Cerebellar nuclear complex (tissue), 1 donor: ENCODE measurements at places on chromosomes 5 and 9.

- no peak for DNase-seq
These were observed 690.4 kb downstream of the SLCO4C1 start for GRCh38 chr5:101605700-101606099.

GRCh38 chr5:159899067-159900049, 16.9 kb upstream of the ADRA1B start:
- DNase-seq = no peak

GRCh38 chr5:1555011-1555807, 31.4 kb upstream of the LPCAT1 start:
- no peak for DNase-seq

DNA sequence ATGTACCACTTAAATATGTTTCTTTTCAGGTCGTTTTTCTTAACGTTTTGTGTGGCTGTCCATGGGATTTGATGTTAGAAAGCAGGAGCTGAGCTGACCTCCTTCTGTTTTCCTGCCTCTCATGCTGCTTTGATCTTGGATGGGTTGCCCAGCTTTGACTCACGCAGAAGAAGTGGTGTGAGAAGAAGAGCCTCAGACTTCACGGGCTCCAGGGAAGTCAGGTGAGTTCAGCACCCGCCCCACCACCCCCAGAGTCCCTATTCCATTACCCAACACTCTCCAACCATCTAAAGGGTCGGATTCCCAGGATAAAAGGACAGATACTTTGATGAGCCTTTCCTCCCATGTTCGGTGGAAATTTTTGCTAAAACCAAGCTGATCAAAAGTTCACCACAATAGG, 373.4 kb downstream of the IRX2 start:
- DNase-seq = no peak

GRCh38 chr5:55385227-55385626, 77.4 kb downstream of the MTREX start:
- no peak for DNase-seq

- no peak for DNase-seq
These were observed 45.3 kb downstream of the PTPN3 start for GRCh38 chr9:109452761-109453160.

GRCh38 chr9:18564018-18564880, 90.3 kb downstream of the ADAMTSL1 start:
- DNase-seq = no peak

DNA sequence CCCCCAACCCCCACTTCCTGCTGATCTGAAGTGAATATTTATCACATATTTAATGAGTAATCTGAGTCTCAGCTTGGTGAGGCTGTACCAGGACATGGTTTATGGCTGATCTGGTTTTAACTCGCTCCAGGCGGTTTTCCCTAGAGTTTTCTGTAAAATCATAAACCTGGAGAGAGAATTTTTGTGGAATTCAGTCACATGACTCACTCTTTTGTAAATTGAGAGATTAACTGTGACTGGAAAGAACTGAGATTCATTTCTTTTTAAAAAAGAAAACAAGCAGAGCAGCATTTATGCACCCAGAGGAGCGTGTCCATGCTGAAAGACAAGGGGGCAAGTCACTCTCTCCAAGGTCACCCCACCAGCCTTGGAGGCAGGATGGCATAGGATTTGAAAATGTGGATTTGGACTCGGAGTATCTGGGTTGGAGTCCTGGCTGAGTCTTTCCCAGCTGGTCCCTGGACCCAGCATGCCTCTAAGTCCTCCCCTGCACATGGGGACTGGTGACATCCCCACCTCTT, 81.8 kb downstream of the ZNF618 start:
- DNase-seq = no peak

GRCh38 chr9:134068744-134069479, 1.1 kb upstream of the BRD3 start:
- no peak for DNase-seq

- no peak for DNase-seq
These were observed 20.5 kb upstream of the JAK2 start for GRCh38 chr9:4964540-4964939.

GRCh38 chr9:93071464-93071863, 13.0 kb downstream of the SUSD3 start:
- no peak for DNase-seq

- DNase-seq = no peak
These were observed 697.0 kb upstream of the RGMB start for GRCh38 chr5:98076501-98076900.

DNA sequence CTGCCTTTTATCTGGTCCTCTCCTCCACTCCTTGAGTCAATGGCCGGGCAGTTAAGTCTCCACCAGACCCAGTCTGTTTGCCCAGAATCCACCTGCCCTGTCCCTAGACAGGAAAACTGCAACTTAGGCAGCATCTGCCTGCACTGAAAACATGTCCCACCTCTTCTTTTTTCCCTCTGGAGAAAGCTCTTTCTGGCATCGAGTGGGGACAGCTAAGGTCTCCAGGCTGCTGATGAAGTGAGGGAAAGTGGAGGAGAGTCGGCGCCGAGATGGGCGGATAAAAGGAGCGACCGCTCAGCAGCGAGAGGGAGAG, 243 bp upstream of the SHISAL2B start:
- no peak for DNase-seq

- DNase-seq = no peak
These were observed 4.9 kb upstream of the PGGT1B start for GRCh38 chr5:115267617-115268016.

- DNase-seq = no peak
These were observed 3.1 kb upstream of the IL7R start for GRCh38 chr5:35853631-35854030.

GRCh38 chr5:62115014-62115413, 191.0 kb upstream of the KIF2A start:
- no peak for DNase-seq

GRCh38 chr5:14577079-14577725, 4.4 kb upstream of the OTULINL start:
- no peak for DNase-seq

- DNase-seq = peak; percentile 70
These were observed 235.3 kb downstream of the SYK start for GRCh38 chr9:91036826-91037510.

GRCh38 chr5:73625372-73625943, 538 bp upstream of the ARHGEF28 start:
- DNase-seq = no peak
